Smooth muscle cell of trachea (primary cell): ENCODE measurements at places on chromosomes 4 and X. TPM values are rescaled to one million over a fixed set of nuclear protein-coding genes. Genes with fewer than 3 reads are reported as not detected.

The HCCS gene
- 18.0 and 20.8 TPM in 2 replicates for total RNA-seq

The TCEAL6 gene
- not detected in 2 replicates for total RNA-seq

The KLKB1 gene
- total RNA-seq = 0.17 TPM in 1 of 2 replicates, not detected in the other

The TNIP2 gene
- 49.6 and 51.8 TPM in 2 replicates for total RNA-seq

The AMBN gene
- not detected in 2 replicates for total RNA-seq

The PPP4R3C gene
- not detected in 2 replicates for total RNA-seq

The UGT2A1 gene
- total RNA-seq = not detected in 2 replicates

The RASGEF1B gene
- total RNA-seq = under 0.01 TPM in 1 of 2 replicates, not detected in the other

The ZDHHC15 gene
- total RNA-seq = under 0.01 TPM in 1 of 2 replicates, not detected in the other

The SERPINA7 gene
- total RNA-seq = not detected in 2 replicates

The F11 gene
- not detected in 2 replicates for total RNA-seq

The RHOXF2B gene
- not detected in 2 replicates for total RNA-seq

The FAM9B gene
- not detected in 2 replicates for total RNA-seq
